ENCODE measurements at places on chromosomes 7 and 10.

GRCh38 chr7:115831371-115831770 is 199.2 kb downstream of the TFEC start:
- DNase-seq, result no peak

- DNase-seq, result peak; percentile 24
Measured at GRCh38 chr10:35640474-35640873, 1.6 kb downstream of the FZD8 start.

GRCh38 chr10:74763934-74764591 is 62.3 kb upstream of the KAT6B start:
- DNase-seq, result no peak

- DNase-seq, result no peak
Measured at GRCh38 chr10:34364253-34365037, 450.7 kb downstream of the PARD3 start.

DNA sequence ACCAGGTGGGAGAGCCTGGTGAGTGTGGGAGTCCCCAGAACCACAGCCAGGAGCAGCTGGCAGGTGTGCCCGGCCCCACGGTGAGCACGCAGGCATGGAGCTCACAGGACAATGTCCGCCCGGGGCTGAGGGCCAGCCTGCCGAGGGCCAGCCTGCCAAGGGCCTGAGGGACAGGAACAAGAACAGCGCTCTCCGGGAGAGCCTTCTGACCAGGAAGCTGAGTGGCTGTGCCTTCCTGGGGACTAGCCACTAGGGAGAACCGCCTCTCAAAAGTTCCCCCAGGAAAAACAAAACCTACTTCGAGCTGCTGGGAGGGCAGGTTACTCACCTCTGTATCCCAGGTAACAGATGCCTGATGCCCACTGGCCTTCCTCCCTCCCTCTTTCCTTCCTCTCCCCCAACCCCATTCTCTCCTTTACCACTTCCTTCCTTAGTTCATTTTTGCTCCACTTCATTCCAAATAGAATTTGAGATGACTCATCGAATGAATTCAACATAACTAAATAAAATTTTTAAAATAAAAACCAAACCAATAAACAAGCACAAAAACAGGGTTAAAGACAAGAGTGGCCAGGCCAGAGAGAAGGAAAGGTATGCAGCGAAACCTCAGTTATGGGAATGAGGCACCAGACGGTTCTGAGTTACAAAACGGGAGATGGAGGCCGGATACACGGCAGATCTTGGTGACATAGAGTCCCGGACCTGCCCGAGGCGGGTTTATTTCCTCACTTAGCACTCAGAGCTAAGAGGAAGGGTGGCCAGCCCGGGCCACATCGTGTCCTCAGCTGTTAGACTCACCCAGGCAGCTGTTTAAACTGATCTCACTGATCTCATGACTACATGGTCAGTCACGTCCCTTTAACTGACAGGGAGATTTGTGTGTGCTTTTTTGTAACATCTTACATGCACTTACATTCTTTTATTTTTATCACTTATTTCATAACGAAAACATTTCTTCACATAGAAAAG is 128.5 kb downstream of the TNS3 start:
- DNase-seq, result no peak

DNA sequence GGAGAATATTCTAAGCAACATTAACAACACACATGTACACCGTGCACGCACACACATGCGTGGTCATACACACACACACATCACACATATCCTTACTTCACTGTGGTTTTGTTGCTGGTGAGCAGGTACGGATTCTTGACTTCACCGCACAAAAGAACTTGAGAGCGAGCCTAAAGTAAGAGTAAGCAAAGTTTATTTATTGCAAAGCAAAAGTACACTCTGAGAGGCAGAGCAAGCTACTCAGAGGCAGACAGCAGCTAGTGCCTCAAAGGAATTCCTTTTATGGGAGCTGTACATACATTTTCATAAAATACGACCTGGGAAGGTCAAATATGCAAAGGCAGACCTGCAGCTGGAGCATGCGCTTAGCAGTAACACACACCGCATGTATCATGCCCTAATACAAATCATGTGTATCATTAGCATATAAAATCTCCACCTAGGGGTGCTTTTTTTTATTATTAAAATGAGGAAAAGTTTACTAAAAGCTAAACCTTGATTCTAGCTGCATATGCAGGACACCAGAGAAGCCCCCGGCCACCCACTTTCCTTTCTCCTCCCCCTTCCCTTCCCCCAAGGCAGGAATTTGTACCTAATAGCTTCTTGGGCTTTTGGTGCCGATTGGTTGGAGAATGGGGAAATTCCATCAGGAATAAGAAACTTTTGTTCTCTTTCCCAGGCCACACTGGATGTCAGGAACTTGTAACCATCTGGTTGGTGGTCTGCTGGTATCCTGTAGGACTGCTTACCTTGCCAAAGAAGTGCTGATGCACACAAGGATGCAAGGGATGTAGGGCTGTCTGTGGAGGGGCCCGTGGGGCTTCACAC is 16.5 kb upstream of the GPR37 start:
- DNase-seq, result no peak

DNA sequence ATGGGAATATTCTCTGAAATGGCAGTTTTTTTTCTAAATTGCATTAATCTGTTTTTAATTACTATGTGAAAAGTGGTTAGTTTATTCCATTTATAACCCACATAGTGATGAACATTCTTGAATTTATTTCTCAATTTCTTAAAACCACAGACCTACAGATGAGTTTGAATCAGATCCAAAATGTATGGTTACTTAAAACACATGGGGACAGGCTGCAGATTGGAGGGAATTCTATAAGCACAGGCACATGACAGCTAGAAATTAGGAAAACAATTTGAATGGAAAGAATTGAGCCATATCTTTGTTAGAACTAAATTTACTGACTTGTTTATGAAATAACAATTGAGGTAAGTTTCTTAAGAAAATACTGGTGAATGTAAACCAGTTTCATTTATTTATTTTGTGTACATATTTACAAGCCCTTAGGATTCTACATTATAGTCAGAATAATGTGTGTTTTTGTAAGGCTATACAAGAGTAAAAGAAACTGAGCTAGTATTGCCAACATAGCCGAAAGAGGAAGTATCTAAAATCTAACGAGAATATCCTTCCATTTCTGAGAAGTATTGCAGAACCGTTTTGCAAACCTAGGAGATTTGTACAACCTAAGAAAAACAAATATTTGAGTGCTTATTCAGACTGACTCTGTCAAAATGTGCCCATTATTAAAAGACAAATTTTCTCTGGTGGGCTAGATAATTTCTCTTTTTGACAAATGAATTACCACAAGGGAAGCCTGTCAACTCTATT is 434.3 kb upstream of the SEMA3D start:
- DNase-seq, result no peak

DNA sequence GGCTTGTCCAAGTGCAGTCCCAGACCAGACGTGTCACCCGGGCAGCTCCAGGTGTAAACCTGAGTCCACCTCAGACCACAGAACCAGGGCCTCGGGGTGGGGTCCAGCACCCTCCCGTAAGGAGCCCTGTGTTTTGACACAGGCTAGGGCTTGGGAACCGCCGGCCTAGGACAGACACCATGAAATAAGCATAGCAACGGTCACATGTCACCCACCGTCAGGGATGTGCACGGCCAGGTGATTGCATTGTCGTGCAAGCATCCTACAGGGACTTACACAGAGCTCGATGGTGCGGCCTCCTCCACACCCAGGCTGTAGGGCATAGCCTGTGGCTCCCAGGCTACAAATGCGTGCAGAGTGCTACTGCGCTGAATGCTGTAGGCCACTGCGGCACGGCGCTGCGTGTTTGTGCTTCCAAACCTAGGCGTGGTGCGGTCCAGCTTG is 10.6 kb downstream of the ZFAND2A start:
- DNase-seq, result no peak

DNA sequence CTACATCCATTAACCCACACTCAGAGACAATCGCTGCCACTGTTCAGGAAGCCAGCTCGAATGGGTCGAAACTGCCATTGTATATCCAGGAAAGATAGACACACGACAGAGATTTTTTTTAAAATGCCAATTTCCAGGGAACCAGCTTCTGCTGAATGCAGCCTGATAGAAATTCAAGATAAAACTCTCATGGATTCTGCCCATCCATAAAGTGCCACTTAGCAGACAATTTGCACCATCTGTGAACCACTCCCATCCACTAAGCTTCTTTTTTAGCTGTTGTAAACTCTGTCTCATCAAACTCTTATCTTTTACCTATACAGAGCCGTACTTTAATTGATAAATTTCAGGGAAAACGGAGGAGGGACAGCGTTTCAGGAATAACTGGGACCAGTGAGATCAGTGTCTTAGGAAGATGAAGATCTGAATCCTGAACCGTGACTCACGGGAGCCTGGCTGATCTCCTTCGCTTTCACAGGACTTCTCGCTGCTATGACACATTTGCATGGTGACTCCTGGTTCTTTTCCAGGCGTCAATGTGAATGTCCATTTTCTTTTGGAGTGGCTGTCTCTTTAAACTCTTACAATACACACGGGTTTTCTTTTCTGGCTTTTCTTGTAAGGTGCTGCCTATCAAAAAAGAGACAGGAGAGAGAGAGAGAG is 103.4 kb downstream of the FAM204A start:
- no peak for DNase-seq

DNA sequence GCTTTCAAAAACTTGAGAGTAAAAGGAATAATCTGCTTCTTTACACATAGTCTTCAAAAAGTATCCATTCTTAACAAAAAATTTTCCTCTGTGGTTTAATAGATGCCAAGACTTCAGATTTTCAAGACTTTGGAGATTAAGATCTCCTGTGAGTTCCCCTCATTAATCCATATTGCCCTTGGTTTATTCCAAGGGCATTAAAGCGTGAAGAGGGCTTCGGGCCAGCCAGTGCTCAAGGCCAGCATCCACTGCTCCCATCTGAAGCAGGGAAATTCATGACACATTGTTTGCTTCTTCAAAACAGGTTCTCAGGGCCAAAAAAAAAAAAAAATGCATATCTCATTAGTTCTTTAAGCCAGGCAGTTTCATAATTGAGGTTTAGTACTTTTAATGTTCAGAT is 137.3 kb upstream of the RHOBTB1 start:
- DNase-seq, result no peak

- no peak for DNase-seq
Measured at GRCh38 chr10:73017955-73018480, 63.4 kb upstream of the PLA2G12B start.

- no peak for DNase-seq
Measured at GRCh38 chr10:97406064-97406463, 4.9 kb upstream of the RRP12 start.

DNA sequence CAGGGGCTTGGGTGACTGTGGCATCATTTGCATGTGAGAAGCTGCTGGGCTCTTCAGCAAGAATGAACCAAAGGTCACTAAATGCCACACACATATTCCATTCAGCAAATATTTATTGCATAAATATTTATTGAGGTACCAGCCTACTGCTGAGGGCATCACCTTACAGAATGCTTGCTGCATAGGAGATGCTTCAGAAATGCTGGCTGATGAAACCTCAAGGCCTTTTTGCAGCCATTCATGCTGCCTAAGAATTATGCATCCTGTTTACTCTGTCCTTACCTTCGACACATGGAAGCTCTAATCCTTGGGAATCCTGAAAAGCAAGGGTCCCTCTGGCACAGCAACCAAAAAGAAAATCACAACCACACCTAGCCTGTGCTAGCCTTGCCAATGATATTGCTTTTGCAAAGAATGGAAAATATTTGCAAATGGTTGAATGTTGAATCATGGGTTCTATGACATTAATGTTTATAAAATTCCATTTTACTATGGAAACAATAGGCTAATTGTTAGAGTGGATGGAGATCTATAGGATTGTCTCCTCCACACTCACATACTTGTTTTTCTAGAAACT is 79.6 kb downstream of the PCGF5 start:
- no peak for DNase-seq

DNA sequence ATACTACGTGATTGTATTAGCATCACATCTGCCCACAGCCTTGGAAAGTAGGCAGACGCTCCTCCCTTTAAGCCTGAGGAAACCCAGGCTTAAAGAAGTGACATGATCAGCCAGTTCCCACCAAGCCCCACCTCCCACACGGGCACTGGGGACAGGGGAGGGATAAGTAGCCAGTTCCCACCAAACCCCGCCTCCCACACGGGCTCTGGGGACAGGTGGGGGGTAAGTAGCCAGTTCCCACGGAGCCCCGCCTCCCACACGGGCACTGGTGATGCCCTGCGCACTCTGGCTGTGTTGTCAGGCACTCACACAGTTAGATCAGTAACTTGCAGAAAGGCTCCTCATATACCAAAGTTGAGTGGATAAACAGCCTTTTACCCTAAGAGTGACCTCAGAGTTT is 606.8 kb downstream of the PTPRN2 start:
- no peak for DNase-seq

DNA sequence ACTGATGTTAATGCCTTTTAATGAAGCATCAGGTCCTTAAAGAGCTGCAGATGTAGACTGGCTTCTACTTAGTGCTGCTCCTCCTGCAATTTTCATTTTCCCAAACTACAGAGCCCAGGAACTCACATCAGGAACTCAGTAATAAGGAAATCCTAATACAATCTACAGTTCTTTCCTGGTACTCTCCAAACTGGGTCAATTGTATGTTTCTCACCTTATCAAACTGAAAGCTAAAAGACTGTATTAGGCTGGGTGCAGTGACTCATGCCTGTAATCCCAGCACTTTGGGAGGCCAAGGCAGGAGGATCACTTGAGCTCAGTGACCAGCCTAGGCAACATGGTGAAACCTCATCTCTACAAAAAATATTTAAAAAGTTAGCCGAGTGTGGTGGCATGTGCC is 54.4 kb upstream of the DNAJB12 start:
- DNase-seq, result no peak
